Activated naive CD4-positive, alpha-beta T cell treated with Interleukin-2 at 50 U/mL for 16 hours (primary cell): ENCODE measurements at places on chromosomes 7 and 10.

DNA sequence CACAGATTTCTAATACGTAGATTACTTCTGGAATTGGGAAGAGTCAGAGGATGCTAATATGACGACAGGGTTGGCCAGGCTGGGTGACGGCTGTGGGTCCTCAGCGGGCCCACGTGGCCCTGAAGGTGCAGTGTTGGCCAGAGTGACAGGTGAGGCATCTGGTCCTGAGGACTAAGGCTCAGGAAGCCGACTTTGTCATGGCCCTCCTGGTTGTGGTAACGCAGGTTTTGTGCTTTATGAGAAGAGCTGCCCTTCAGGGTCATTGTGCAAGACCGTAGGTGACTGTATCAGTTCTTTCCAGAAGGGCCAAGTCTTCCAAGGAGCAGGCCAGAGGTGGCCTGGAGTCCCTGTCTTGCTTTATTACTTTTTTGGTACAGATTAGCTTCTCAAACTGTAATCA is 2.5 kb downstream of the EIF3B start:
- DNase-seq, result no peak

DNA sequence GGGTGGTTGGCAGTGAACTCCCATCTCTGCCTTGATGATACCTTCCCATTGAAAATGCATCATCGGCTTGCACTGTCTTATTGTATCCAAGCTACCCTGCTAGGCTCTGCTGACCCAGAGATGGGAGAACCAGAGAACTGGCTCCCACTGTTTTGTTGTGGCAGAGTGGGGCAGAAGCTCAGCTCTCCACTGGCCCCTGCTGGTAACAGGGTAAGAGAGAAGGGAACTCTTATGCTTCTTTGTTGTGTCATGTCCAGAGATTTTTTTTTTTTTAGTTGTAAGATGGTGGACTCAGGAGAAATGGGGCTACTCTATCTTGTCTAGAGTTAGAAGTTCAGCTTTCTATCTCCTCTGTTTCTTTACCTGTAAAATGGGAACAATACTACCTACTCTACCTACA is 100.5 kb upstream of the SDK1 start:
- DNase-seq, result no peak

DNA sequence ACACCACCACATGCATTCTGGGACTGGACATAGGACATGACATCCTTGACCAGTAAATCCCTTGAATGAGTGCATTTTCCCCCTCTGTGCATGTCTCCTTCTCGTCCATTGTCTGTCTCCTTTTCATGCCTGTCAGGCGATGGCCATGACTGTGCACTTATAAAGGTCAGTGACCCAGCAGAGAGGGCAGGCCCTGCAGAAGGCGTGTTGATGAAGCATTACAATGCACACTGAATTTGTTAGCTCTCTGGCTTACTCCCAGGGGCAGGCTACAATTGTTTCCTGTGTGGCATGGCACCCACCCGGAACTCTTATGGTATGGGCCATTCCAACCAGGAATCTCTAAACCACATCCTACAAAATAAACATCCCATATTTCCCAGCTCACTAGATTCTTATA is 71.1 kb downstream of the SAMD9 start:
- DNase-seq, result no peak

DNA sequence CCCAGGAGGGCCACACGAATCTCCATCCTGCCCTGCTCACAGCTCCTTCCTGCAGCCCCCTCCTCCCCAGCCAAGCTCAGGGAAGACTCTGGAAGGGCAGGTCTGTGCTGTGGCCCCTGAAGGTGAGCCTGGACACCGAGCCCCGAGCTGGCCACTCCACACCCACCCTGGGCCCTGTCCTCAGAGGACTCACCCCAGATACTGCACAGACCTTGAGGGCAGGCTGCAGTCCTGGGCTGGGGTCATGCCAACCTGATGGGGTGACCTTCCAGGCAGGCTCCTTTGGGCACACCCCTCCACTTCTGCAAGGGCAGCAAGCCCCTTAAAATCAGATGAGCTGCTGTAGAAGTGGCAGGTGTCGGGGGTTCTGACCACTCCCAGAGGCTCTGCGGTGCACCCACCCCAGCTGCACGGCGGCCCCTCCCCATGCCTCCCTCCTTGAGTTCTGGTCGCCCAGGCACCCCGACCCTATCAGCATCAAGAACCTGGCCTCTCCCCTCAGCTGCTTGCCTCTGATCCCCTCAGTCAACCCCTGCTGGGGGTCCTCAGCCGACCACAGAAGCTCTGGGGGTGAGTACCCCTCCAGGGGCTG is 24.3 kb downstream of the YKT6 start:
- no peak for DNase-seq

GRCh38 chr10:108629834-108630233 is 1293.5 kb downstream of the XPNPEP1 start:
- DNase-seq, result no peak

GRCh38 chr10:79932841-79933379 is 16.0 kb downstream of the SFTPD start:
- no peak for DNase-seq

GRCh38 chr7:80412842-80413241 is 99.0 kb downstream of the GNAT3 start:
- DNase-seq, result no peak

GRCh38 chr10:31759124-31759798 is 169.4 kb downstream of the ARHGAP12 start:
- DNase-seq, result peak; percentile 66

- DNase-seq, result no peak
Measured at GRCh38 chr7:17530741-17531421, 232.4 kb downstream of the AHR start.

DNA sequence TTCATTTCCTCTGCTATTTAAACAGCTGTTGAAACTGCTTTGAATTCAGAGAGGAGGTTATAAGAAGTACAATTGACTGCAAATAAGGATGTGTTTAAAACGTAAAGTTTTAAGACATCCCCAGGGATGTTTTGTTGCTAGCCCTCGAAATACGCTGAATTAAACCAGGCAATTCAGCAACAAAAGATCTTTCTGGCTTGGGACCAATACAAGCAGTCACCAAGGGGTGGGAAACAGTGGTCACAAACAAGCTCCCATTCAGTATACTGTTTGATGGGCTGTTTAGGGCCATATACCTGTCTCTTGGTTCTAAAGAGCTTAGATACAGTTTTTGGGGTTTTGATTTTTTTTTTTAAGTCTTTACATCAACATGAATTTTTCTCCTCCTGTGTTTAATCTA is 446.3 kb upstream of the POT1 start:
- no peak for DNase-seq

DNA sequence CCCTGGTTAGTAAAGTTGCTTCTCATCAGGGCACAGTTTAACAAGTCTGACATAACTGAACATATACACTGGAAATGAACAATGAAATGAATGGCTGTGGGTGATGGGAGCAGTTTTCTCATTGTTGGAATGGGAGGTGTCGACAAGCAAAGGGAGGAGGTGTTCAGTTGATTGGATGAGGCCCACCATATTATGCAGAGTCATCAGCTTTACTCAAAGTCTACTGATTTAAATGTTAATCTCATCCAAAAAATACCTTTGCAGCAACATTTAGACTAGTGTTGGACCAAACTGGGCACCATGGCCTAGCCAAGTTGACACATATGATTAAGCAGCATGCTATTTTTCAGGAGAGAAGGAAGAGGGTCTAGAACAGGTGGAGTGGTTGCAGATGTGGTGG is 201.7 kb downstream of the RAMP3 start:
- DNase-seq, result no peak
